ENCODE measurements at places on chromosomes 2 and 18. TPM values are rescaled to one million over a fixed set of nuclear protein-coding genes. Genes with fewer than 3 reads are reported as not detected.

The YWHAQ gene
- 249 TPM for total RNA-seq

DNA sequence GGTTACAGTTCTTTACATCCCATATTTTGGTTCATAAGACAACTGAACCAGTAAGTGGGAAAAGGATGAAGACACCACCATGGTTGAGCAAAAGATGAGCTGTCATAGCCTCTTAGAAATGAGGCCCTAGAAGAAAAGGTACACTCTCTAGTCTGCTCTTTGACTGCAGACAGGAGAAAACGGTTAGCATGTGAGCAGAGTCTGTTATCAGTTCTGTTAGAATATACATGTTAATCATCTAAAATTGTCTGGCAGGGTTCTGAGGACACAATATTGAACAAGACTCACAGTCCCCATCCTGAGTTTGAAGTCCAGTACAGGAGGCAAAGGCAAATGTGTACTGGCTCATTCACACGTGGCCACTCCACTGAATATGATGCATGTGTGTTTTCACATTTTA is 78.1 kb downstream of the MBOAT2 start:
- no peak for DNase-seq

DNA sequence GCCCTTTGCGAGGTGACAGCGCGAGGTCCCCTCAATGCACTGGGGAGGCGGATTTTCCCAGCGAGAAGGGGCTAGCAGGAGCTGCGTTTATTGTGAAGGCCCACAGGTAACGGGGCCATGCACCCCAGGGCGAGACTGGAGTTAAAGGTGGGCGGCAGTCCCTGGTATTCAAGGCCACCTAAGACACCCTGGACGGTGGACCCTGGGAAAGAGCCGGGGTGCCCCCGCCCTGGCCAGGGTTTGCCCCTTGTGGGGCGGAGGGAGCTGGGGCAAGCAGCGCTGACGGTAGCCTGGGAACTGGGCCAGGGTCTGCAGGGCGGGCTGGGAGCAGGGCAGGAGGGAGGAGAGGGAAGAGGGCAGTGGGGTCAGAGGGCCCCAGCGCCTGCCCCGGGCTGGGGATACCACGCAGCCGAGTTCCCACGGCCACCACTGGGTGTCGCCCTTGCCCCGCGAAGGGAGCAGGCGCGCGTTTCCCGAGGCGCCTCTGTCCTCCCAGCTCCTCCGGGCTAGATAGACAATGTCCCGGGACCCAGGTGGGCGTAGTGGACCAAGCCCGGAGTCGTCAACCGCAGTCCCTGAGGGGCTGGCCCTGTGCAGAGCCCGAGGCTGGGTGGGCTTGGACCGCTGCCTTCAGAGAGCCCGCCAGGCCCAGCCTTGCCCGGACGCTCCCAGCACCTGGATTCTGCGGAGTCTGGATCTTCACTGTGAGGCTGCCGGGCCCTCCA is 80.2 kb downstream of the SMAD4 start:
- DNase-seq = peak; percentile 48

DNA sequence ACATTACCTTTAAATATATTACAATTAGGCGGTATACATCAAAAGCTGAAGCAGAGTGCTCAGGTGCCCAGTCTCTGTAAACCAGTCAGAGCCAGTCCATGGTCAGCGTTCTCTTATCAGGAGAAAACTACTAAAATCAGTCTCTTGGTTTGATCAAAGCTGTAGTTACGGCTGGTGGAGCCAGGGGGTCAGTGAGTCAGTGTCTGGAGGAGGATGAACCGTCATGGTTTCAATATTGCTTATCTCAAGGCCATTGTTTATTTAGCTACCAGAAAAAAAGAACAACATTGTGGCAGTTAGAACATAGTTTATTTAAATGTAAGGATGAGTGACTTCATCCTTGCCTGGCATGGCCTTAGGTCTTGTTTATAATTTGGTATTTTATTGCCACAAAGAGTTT is 71.3 kb upstream of the NYAP2 start:
- DNase-seq = no peak

- no peak for DNase-seq
Observed at GRCh38 chr2:88114889-88115288, 13.0 kb downstream of the FABP1 start.

DNA sequence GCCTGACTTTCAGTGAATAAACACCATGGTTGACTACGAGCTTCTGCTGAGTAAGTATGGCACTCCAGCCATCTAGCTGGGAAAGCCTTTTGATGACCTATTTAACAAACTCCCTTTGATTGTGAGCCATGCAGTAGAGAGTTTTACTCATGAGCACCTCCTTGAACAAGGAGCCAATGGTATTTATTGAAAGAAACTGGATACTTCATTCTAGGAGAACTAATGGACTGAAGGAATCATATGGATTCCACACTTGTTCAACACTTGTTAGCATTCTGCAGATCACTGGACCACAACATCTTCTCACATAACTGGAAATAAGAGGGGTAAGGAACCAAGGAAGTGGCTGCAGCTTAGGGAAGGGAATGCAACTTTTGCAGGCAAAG is 320.9 kb upstream of the ETAA1 start:
- DNase-seq = no peak
